ENCODE measurements at places on chromosomes 4 and X. TPM values are rescaled to one million over a fixed set of nuclear protein-coding genes. Genes with fewer than 3 reads are reported as not detected.

The DMRTC1B gene
- 0.34 TPM for polyA plus RNA-seq

The TRPC5OS gene
- 0.29 TPM for polyA plus RNA-seq

The TMPRSS11D gene
- polyA plus RNA-seq = 0.19 TPM

DNA sequence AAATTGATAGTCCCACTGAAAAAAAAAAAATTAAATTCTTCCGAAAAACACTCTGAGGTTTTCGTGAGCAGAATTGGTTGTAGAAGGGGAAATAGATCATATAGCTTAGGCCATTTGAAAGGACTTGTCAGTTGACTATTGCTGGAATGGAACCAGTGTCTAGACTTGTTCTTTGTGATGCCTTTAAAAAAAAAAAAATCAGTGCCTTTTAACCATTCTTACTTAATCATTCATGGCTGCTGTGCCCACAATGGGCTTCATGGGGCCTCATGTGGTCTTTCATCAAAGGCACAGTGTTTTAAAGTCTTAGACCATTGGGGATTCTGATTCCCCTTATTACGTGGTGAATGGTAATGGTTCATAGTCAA is 139.3 kb downstream of the AFF1 start:
- no peak for DNase-seq

DNA sequence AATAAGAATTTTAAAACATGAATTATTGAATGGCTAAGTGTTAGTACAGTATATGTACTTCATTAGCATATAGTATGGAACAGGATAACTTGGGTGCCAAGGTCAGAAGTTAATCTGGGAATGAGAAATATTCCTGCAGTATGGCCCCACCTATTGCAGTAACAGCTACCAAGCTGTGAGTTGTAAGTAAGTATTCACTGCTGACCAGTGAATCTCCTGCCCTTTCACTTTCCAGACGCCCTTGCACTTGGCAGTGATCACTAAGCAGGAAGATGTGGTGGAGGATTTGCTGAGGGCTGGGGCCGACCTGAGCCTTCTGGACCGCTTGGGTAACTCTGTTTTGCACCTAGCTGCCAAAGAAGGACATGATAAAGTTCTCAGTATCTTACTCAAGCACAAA is 105.1 kb downstream of the NFKB1 start:
- no peak for DNase-seq

GRCh38 chr4:26217961-26218676 is 102.7 kb upstream of the RBPJ start:
- DNase-seq = peak; percentile 65

GRCh38 chr4:37882665-37883296 is 8.1 kb upstream of the TBC1D1 start:
- DNase-seq = no peak
